Cardiac muscle cell (in vitro differentiated cells and primary cell): ENCODE measurements at places on chromosomes 16 and 17. TPM values are rescaled to one million over a fixed set of nuclear protein-coding genes. Genes with fewer than 3 reads are reported as not detected.

- no peaks in the 10 kb centered on the region for H3K4me1 ChIP-seq
- H3K27me3 ChIP-seq, result peaks cover 81% of the 10 kb centered on the region
- H3K4me3 ChIP-seq, result no peak overlapping the region
- no peaks in the 10 kb centered on the region for H3K36me3 ChIP-seq
- H3K27ac ChIP-seq, result no peak overlapping the region
Observed at GRCh38 chr17:32264823-32265191, 825 bp upstream of the RHBDL3 start.

GRCh38 chr17:17873450-17873991, 36.7 kb upstream of the SREBF1 start:
- H3K4me1 ChIP-seq, result peaks cover 28% of the 10 kb centered on the region
- no peak overlapping the region for H3K27ac ChIP-seq
- DNase-seq, result no peak
- peaks cover 27% of the 10 kb centered on the region for H3K27me3 ChIP-seq

- no peak overlapping the region for H3K4me3 ChIP-seq
- no peaks in the 10 kb centered on the region for H3K36me3 ChIP-seq
- H3K27ac ChIP-seq, result peak overlapping the region; percentile 7
- H3K4me1 ChIP-seq, result peaks cover 6% of the 10 kb centered on the region
- DNase-seq, result peak; percentile 57
- H3K27me3 ChIP-seq, result no peaks in the 10 kb centered on the region
Observed at GRCh38 chr16:4309833-4310266, 6.0 kb upstream of the GLIS2 start.

DNA sequence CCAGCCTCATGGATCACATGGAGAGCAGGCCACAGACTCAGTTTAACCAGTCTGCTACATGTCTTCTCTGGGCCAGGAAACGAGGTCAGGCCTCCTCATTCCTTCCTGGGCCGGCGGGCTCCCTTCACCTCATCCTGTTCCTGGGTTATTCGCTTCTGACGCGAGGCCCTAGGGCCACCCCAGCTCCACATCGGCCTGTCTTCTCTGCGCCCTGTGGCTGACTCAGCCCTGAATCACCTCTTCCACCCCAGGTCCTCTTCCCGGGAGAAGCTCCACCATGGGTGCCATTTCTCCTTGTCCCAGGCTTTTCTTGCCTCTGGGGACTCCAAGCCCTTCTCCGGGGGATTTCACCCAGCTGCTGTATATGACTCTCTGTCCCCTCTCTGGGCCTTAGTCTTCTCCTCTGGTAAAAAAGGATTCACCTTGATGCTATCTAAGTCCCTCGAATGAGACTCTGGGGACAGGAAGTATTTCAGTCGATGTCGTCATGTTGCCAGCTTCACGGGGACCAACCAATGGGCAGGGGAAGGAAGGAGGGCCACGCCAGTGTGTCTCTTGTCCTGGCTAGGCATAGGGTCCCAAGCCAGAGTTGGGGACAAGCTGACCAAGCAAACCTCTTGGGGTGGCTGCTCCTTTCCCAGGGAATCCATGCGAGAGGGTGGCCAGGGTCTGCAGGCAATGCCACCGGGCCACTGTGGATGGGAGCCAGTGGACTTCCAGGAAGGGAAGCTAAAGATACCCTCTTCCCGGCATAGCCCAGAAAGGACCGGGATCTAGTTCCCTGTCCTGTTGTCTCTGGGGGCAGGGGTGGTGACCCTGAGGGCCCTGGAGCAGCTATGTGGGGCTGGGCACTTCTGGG, 58.7 kb downstream of the SOCS3 start:
- no peak for DNase-seq
- H3K27ac ChIP-seq, result no peak overlapping the region
- no peak overlapping the region for H3K4me3 ChIP-seq
- H3K27me3 ChIP-seq, result no peaks in the 10 kb centered on the region

DNA sequence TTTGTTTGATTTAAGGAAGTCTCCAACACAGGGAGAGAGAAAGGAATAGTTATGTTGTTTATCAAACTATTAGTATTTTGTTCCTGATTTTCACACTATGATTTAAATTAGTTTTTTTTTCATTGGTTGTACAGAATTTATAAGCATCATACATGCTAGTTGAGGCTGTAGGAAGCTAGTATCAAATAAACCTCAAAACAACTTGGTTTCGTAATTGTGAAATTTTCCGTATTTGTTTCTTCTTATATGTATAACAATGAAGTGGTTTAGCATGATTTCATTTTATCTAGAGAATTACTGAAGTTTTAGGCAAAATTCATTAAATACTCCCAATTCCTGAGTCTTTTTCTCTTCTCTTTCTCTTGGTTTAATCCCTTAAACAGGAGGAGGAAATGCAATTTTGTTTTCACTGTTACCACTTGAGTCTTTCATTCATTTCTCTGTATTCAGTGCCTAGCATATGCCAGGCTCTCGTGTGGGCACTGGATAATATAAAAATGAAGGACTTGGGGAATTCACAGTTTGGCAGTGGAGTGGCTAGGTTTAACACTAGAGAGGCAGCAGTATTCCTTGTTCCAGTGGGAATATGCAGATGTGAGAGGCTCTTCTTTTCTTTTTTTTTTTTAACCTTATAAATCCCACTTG, 1.8 kb downstream of the CYLD start:
- no peaks in the 10 kb centered on the region for H3K27me3 ChIP-seq
- no peak overlapping the region for H3K27ac ChIP-seq
- H3K4me3 ChIP-seq, result no peak overlapping the region
- H3K4me1 ChIP-seq, result no peaks in the 10 kb centered on the region
- no peak for DNase-seq

CCDC40 gene
- 8.0 and 11.3 TPM in 2 replicates for total RNA-seq

- H3K27me3 ChIP-seq, result no peaks in the 10 kb centered on the region
- no peaks in the 10 kb centered on the region for H3K36me3 ChIP-seq
- H3K4me1 ChIP-seq, result no peaks in the 10 kb centered on the region
- no peak overlapping the region for H3K27ac ChIP-seq
- no peak for DNase-seq
Observed at GRCh38 chr16:10370096-10370726, 15.7 kb upstream of the ATF7IP2 start.

DOC2B gene
- total RNA-seq, result 0.35 and 1.6 TPM in 2 replicates

GRCh38 chr17:66605541-66605940, 229.4 kb upstream of the CACNG5 start:
- H3K27ac ChIP-seq, result no peak overlapping the region
- no peaks in the 10 kb centered on the region for H3K27me3 ChIP-seq
- H3K36me3 ChIP-seq, result no peaks in the 10 kb centered on the region
- no peak for DNase-seq
- H3K4me3 ChIP-seq, result no peak overlapping the region

DNA sequence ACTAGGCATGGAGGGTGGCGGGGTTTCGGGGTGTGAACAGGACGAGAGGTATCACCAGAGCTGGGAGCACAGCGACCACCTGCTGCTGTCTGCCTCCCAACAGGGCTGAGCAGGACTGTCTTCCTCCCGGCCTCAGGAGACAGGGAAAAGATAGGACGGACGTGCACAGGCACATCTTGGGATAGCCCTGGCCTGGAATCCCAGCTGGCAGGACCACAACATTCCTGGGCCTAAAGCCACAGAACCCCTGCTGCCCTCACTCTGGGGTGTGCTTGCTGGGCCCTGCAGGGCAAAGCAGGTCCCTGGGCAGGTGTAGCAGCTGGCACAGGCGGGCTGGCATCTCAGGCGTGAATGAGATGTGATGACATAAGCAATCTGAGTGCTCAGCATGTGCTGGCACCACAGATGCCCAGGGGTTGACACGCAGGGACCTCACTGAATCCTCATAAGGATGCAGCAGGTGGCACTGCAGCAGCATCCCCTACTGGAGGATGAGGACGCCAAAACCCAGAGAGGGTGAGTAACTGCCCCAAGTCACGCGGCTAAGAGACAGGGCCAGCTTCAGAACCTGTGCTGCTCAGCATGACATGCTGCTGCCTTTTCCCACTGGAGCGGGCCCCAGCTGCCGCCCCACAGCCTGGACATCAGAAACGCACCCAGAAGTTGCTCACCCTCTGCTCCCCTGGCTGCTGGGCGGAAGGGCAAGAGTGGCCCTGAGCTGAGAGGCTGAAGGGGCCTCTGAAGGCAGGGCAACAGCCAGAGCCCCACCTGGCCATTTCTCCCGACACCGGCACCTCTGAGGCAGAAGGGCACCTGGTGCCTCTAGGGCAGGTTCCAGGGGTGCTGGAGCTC, 7.1 kb downstream of the CORO7 start:
- no peak overlapping the region for H3K4me3 ChIP-seq
- H3K27me3 ChIP-seq, result no peaks in the 10 kb centered on the region
- no peaks in the 10 kb centered on the region for H3K36me3 ChIP-seq
- H3K4me1 ChIP-seq, result no peaks in the 10 kb centered on the region
